ENCODE measurements at places on chromosomes 13 and 19.

DNA sequence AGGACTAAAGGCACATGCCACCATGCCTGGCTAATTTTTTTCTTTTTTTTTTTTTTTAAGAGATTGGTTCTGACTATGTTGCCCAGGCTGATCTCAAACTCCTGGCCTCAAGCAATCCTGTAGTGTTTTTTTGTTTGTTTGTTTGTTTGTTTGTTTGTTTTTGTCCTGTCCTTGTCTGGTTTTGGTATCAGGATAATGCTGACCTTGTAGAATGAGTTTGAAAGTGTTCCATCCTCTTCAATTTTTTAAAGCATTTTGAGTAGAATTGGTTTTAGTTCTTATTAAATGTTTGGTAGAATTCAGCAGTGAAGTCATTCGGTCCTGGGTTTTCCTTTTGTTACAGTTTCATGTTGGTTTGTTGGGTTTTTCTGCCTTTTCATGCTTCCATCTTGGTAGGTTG, 19.2 kb downstream of the CEACAM4 start:
- no peak for DNase-seq

- no peak for DNase-seq
Measured at GRCh38 chr13:30128591-30128990, 178.8 kb downstream of the KATNAL1 start.

GRCh38 chr13:111856571-111856970, 210.4 kb upstream of the SOX1 start:
- DNase-seq: no peak

- DNase-seq: no peak
Measured at GRCh38 chr13:99980824-99981734, 505 bp upstream of the ZIC2 start.

DNA sequence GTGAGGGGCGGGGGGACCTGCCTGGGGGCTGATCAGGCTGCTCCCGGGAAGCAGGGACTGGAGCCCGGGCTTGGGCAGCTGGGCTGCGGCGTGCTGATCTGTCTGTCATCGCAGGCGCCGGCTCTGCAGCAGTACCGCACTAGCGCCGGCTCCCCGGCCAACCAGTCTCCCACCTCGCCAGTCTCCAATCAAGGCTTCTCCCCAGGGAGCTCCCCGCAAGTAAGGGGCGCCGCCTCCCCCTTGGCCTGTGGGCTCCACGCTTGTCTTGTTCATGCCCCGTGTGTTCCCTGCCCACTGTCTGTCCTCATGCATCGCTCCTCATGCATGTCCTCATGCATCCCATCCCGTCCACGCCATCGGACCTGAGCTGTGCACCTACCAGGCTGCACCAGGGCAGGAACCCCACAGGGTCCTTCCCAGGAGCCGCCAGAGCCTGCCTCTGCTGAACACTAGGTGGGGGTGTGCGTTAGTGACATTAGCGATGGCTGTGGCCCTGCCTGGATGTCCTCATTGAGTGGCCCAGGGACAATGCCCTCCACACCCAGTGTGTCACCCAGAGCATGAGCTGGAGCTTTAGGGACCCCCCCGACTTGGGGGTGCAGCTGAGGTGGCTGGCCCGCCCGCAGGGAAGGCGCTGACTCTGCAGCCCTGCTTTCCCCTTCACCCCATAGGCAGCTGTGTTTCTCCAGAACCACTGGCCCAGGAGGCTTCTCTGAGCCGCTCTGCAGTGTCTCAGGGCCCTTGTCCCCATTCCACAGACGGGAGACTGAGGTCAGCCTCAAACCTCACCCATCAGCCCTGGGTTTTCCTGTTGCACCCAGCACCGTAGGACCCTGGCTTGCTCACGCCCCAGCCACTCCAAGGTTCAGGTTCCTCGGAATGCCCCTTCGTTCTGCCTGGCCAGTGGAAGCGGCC, 19.5 kb downstream of the COMP start:
- DNase-seq: no peak

- no peak for DNase-seq
Measured at GRCh38 chr19:56946159-56946558, 105.6 kb upstream of the PEG3 start.

- DNase-seq: no peak
Measured at GRCh38 chr13:64130171-64130570, 2714.5 kb upstream of the PCDH20 start.

GRCh38 chr13:112113851-112114250, 46.9 kb downstream of the SOX1 start:
- no peak for DNase-seq

DNA sequence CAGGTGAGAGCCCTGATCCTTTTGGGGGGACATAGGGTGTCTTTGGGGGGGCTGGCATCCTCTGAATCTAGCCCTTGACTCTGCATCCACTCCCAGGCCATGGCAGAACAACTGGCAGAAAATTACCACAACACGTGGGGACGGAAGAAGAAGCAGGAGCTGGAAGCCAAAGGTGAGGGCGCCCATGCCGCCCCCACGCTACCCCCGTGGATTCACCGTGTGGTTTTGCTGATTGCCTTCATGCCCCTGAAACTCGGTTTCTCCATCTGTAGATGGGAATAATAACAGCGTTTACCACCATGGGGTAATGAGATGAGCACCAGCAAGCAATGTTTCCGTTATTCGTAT, 72.9 kb downstream of the RYR1 start:
- DNase-seq: no peak

DNA sequence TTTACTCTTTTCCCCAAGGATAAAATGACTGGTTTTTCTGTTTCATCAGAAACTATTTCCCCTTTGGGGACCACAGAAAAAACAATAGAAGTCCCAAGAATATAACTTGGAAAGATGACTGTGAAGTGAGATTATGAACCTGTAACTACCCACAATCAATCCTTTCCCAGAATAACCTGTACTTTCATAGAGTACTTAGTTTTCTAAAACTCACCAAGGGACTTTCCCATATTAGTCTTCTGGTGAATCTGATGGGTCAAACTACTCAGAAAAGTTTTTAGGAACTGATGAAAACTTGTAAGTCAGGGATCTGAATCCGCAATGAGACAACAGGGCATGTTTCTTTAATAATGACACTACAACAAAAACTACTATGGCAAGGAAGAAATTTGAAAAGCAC, 62.6 kb downstream of the STK24 start:
- no peak for DNase-seq

GRCh38 chr13:79258489-79258888, 147.6 kb downstream of the RBM26 start:
- DNase-seq: no peak

GRCh38 chr13:99505814-99506269, 4.6 kb downstream of the TM9SF2 start:
- DNase-seq: no peak

DNA sequence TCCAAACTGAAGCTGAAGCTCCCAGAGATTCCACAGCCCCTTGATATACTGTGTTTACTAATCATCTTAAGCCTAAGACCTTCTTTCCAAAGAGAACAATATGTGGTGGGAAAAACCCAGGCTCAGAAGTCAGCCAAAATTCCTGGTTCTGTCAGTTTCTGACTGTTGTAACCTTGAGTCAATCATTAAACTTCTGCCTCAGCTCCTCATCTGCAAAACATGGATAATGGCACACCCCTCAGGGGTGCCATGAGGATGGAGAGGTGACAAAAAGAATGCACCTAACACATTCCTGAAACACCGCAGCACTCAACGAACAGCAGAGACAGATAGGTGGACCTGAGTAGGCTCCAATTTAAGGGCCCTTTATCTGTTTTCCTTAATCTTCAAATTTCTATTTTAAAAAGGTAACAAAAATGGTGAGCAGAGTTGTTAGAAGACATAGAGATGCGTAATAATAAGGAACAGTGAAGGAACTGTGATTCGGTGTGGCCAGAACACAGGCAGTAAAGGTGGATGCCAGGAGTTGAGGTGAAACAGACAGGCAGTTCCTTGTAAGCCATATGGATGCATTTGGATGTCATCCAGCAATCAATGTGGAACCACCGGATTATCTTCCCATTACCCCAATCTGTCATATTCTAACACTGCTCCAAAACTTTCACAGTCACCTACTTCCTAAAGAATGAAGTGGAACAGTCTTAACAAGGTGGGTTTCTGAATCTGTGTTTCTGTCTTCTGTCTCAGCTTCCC, 56.6 kb upstream of the DOCK9 start:
- DNase-seq: no peak

- no peak for DNase-seq
Measured at GRCh38 chr19:1699998-1700732, 47.8 kb upstream of the TCF3 start.

DNA sequence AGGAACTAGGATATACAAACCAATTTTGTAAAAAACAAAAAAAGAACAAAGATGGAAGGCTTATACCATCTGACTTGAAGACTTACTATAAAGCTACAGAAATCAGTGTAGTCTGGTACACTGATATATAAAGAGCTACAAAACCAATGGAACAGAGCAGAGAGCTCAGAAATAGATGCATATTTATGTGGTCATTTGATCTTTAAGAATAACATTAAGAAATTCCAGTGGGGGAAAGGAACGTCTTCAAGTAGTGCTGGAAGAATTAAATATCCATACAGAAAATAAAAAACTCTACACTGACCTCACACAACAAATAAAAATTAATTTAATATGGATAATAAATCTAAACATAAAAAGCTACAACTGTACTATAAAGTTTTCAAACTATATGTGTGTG, 317.0 kb downstream of the ENOX1 start:
- DNase-seq: no peak

DNA sequence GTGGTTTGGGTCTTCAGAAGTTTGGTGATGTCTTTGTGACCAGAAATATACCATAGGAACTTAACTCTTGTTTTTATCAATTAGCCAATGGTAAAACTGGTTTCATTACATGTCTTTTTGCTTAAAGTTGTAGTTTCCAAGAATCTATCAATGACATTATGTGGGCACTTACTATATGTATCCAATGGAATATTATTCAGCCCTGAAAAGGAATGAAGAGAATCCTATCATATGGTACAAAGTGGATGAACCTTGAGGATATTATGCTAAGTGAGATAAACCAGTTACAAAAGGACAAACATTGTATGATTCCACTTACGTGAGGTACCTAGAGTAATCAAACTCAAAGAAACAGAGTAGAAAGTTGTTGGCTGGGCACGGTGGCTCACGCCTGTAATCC, 26.4 kb downstream of the RCBTB1 start:
- no peak for DNase-seq

- no peak for DNase-seq
Measured at GRCh38 chr19:49851456-49852259, 699 bp downstream of the PTOV1 start.

- no peak for DNase-seq
Measured at GRCh38 chr19:7545904-7546303, 10.4 kb downstream of the PNPLA6 start.

DNA sequence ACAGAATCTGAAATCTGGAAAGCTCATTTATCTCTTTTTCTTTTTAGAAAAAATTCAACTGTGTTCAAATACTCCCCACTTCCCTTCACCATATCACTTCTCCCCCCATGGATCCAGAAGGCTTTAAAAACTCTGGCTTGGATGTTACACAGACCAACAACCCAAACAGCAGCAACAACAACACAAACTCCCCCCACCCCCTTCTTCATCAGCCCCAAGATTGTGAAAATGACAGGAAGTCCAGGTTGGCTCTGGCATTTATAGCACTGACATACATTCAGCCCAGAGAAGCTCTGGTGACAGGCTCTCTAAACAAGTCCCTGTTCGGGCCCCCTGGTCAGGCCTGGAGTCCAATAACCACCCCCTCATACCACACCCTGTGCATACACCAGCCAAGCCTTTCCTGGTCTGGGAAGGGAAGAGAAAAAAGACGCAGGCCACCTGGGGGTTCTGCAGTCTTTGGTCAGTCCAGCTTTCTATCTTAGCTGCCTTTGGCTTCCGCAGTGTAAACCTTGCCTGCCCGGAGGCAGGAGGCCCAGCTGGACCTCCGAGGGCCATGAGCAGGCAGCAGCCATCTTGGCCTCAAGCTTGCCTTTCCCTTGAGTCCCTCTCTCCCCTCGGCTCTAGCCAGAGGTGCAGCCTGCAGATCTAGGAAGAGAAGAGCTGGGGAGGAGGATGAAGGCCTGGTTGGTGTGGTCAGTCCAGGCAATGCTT, 6.8 kb downstream of the CDX2 start:
- DNase-seq: no peak

- DNase-seq: peak; percentile 78
Measured at GRCh38 chr19:49064768-49065611, at the start of gene NTF4. Gene NTF4, minus strand, starts transcription at chr19:49064818. Its CDS starts 2,821 bp downstream, at chr19:49061997.

GRCh38 chr13:29993196-29993595, 142.8 kb upstream of the UBL3 start:
- DNase-seq: no peak

- DNase-seq: no peak
Measured at GRCh38 chr13:108278466-108278865, 8.9 kb downstream of the TNFSF13B start.

DNA sequence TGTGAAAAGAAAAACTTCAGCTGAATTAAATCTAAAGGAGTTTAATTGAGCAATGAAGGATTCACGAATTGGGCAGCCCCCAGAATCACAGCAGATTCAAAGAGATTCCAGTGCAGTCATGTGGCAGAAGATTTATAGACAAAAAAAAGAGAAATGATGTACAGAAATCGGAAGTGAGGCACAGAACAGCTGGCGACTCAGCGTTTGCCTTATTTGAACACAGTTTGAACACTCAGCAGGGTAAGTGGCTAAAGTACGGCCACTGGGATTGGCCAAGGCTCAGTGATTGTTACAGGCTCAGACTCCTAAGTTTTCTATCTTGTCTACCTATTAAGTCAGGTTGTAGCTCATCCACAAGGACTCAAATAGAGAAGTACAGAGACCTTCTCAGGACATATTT, 11.6 kb upstream of the CFAP97D2 start:
- no peak for DNase-seq

DNA sequence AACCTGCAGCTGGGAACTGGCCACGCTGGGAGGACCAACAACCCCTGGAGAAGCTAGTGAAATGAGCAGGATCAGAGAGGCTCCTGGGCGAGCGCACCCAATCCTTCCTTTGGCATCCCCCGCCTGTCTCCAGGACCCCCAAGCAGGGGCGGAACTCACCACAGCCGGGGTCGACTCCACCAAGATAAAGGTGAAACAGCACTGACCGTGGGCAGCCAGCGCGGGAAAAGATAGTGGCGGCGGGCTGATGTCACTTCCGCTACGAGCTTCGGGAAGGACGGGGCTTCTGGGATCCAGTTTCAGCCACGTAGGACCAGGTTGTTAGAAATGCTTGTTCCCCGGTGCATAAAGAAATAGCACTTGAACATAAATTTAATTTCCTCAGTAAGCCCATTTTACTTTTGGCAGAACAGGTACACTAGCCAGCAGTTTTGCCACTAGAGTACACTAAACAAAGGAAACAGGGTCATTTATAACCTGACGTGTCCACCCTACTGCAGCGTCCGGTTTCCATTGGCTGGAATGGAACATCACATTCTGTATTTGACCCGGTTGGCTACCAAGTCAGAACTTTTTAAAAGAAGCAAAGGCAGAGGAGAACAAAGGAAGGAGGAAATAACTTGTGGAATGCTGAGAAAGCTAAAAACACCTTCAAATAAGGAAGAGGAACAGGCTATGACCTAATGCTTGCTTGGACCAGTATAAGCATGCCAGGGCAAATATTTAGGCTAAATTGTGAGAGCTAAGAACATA, 25.5 kb upstream of the ZNF562 start:
- DNase-seq: no peak

All from H1 (cell line).